ENCODE measurements at places on chromosomes 16 and 17.

DNA sequence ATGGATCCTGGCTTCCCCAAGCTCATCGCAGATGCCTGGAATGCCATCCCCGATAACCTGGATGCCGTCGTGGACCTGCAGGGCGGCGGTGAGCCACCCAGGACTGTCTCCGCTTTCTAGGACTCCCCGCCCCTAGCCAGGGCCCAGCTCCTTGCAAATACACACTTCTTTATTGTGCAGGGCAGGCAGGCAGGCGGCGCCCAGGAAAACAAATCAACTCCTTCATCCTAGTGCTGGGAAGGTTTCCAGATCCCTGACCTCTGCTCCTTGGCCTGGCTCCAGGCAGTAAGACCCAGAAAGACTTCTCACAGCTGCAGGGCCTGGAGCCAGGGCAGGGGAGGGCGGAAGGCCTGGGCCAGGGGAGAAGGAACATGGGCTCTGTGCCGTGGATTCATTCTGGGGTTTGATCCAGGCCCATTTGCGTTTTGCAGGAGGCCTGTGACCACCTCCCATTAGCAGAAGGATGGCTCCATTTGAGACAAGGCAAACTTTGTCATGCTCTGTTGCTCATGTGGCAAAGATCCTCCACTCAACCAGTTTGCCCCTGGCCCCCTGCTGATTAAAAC is 6.0 kb upstream of the LPCAT2 start:
- no peak for DNase-seq

GRCh38 chr17:78993241-78993956 is 13.7 kb upstream of the LGALS3BP start:
- DNase-seq = no peak

GRCh38 chr16:4507588-4508345 is 30.8 kb downstream of the CDIP1 start:
- DNase-seq = no peak

DNA sequence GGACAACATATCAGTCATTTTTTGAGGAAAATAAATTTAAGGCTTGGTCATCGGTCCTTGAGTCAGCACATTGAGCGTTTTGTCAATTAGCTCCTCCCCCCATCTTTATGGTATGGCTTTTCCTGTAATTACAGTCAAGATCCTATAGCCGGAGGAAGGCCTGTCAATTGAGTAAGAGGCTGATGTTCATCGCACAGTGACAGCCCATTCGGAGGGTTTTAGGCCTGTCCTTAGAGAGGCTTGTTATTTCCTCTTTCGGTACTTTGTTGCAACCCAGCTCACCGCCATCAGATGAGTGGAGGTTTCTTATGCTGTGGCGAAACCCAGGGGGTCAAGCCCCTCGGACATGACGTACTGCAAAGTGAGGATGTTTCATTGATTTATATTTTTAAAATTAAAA is 395.2 kb downstream of the WWOX start:
- DNase-seq = no peak

DNA sequence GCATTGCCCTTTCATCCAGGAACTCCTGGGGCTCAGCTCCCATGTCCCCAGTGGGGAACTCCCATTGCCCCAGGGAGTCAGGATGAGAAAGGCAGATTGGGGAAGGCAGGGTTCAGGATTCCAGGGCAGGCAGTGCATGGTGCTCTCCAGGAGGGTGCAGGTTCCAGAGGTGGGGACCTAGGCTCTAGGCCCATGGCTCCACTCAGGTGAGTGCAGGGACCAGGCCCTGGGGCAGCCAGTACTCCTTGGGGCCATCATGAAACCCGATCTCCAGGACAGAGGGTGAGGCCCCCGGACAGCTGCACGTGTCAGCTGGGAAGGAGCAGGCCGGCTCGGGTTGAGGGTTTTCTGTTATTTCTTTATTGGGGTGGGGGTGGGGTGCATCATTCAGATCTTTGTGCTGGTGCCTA is 1.3 kb upstream of the MTSS2 start:
- no peak for DNase-seq
